ENCODE measurements at places on chromosomes 16 and 17. TPM values are rescaled to one million over a fixed set of nuclear protein-coding genes. Genes with fewer than 3 reads are reported as not detected.

GRCh38 chr17:58631523-58632323 is 60.1 kb downstream of the TEX14 start:
- DNase-seq, result peak; percentile 94

KRT25 gene
- total RNA-seq, result not detected

DNA sequence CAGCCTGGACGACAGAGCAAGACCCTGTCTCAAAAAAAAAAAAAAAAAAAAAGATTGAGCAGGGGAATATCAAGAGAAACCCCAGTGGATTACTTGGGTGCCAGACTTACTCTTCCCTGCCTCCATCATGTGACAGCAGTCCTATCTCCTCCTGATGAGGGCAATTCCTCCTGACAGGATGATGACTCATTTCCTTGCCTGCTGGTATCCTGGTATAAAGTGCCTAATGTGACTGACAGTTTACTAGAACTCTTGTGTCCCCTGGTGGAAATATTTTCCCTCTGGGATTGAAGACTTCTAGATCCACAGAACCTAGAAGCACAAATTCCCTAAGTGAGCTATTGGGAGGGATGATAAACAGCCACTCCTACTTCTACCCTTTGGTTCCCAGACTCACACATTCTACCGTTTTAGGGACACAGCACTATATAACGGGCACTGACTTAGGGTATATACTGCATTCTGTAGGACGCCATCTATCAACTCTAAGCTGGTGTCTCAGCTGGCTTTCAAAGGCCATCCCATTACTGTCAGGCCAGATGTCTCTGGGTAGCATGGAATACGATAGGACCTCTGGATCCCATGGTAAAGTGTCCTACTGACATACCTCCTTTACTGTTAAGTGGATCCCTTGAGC is 114.6 kb upstream of the MED13 start:
- DNase-seq, result no peak

PRR35 gene
- total RNA-seq, result not detected

CES3 gene
- total RNA-seq, result 0.71 TPM

DNA sequence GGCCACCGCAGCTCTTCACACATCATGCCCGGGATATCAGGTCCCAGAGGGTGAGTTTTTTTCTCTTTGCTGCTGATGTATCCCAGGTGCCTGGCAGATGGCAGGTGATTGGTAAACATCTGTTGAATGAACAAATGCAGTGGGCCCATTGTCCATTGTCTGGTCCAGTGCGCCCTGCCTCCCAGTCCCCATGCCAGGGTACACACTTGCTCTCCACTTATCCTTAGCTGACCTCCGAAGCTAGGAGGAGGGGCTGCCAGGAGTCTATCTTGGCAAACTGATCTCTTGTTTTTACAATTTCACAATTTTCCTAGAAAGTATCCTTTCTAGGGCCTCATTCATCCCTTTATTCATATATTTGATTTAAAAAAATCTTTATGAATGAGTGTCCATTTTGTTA is 196.0 kb downstream of the RAB11FIP4 start:
- DNase-seq, result no peak

MYL4 gene
- total RNA-seq, result not detected

DNA sequence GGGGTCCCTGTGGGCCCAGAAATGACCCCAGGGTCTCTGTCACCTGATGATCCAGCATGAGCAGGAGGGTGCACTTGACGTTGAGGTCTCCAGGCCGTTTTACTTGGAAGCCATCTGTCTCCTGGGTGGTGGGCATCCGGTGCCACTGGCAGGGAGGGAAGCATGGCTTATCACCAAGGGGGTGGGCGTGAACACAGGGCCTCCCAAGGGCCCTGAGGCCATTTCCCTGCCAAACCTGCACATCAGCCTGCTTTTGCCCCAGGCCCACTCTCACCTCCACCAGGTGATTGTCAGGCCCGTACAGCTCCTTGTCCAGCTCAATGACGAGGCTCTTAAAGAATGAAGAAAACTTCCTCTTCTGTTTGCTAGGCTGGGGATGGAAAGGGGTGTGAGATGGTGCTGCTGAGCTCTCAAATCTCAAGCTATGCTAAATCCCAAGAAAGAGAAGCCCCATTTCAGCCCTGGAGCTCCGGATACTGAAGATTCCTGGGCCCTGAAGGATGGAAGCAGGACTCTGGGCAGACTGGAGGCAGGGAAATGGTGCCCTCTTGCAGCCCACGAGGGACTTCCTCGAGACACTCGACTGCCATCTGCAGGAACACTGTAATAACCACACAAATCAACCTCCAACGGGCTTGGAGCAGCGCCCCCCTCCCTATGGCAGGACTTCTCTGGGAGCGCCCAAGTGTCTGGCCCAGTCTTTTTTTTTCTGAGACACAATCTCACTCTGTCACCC is 7.1 kb upstream of the FTSJ3 start:
- no peak for DNase-seq

ANKS3 gene
- total RNA-seq, result 8.6 TPM

PROCA1 gene
- total RNA-seq, result 2.8 TPM

CMTM2 gene
- total RNA-seq, result not detected

- DNase-seq, result no peak
Observed at GRCh38 chr17:71809537-71809936, 311.3 kb upstream of the SOX9 start.

- DNase-seq, result peak; percentile 19
Observed at GRCh38 chr17:80703142-80703478, 158.5 kb downstream of the RPTOR start.

DNA sequence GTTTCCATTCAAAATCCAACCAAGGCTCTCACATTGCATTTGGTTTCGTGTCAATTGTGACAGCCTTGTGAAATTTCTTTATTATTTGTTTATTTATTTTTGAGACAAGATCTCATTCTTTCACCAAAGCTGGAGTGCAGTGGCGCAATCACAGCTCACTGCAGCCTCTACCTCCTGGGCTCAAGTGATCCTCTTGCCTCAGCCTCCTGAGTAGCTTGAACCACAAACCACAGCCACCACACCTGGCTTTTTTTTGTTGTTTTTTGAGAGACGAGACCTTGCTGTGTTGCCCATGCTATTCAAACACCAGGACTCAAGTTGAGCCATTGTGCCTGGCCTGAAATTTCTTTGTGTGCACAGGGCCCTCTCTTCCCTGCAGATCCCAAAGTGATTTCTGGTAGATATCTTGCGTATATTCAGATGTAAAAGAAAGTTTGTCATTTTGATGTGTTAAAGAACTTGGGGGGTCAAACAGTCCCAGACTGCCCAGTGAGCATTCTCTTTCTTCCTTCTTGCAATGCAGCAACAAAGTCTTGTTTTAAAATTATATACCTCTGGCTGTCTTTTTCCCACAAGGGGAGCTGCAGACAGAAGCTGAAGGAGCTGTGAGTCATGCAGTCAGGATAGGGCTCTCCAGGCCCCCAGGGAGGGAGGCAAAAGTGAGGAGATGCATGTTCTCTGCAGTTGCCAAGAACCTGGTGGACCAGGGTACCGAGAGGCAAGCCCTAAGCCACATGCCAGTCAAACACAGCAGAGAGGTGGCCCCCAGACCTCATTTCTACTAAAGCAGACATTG is 15.5 kb upstream of the USP22 start:
- no peak for DNase-seq

DNA sequence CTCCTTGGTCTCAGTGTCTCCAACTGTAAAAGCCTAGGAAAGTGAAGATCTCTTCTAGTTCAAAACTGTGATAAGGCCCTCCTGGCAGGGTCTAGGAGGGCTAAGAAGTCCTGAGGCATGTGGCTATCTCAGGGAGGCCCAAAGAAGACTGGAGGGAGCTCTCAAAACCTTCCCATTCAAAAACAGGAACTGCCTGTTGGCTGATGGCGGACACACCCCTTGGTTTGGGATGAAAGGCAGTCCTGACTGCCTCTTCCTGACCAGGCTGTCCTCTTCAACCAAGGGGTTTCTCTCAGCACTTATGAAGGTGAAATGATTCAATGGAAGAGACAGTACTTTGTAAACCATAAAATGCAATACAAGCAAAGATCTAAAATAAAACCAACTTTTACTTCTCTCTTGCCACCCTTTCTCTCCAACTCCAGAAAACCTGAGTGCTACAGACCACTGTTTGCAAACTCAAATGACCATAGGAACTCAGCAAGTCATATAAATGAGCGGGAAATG is 4.7 kb downstream of the ZNF764 start:
- no peak for DNase-seq

GRCh38 chr16:424623-425081 is 797 bp upstream of the RAB11FIP3 start:
- no peak for DNase-seq

- DNase-seq, result no peak
Observed at GRCh38 chr16:2019921-2020831, 591 bp downstream of the NPW start.

GRCh38 chr17:60563743-60564142 is 36.2 kb upstream of the PPM1D start:
- no peak for DNase-seq

GRCh38 chr16:83924686-83925085 is 25.8 kb downstream of the MLYCD start:
- DNase-seq, result no peak

NTN3 gene
- not detected for total RNA-seq

- no peak for DNase-seq
Observed at GRCh38 chr17:82756166-82756565, 4.3 kb downstream of the TBCD start.

- no peak for DNase-seq
Observed at GRCh38 chr16:86768999-86769398, 190.7 kb downstream of the FOXL1 start.

- no peak for DNase-seq
Observed at GRCh38 chr17:62805234-62805633, 2.9 kb downstream of the MARCHF10 start.

CACNG1 gene
- not detected for total RNA-seq

- DNase-seq, result peak; percentile 34
Observed at GRCh38 chr17:49557312-49558024, 18.2 kb upstream of the NXPH3 start.

- DNase-seq, result no peak
Observed at GRCh38 chr17:30232015-30232823, 3.3 kb downstream of the SLC6A4 start.

- no peak for DNase-seq
Observed at GRCh38 chr17:62911114-62911513, 54.9 kb upstream of the TANC2 start.

- DNase-seq, result peak; percentile 77
Observed at GRCh38 chr16:56999409-57000270, 10.3 kb downstream of the NLRC5 start.

DNA sequence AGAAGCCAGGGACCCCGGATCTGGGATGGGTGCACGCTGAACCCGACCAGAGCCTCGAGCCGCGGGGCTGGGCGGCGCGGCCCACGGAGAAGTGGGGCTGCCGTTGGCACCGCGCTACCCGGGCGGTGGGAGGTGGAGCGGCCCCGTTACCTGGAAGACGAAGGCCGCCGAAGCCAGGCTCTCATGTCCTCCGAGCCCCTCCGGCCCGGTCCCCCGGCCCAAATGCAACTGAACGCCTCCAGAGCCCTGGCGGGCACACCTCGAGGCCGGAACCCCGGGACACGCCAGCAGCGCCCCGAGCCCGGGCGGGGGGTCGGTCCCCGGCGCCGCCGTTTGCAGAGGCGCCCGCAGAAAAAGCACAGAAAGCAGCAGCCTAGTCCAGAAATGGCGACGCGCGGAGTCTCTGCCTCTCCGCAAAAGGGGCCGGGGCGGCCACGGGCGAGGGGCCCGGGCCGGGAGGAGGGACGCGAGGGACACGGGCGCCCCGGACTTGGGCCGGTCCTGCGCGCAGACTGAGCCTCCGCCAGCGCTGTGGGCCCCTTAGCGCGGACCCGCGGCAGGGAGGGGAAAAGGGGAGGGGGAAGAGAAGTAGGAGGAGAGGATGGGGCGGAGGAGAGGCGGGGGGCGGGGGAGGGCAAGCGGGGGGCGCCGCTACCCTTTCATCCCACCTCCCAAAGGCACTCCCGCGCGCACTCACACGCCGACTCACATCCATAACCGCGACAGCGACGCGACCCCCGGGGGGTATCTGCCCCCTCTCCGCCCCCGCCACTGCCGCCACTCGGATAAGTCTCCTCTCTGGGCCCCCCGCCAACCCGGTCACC is 1.4 kb downstream of the AXIN2 start:
- peak; percentile 52 for DNase-seq

DNA sequence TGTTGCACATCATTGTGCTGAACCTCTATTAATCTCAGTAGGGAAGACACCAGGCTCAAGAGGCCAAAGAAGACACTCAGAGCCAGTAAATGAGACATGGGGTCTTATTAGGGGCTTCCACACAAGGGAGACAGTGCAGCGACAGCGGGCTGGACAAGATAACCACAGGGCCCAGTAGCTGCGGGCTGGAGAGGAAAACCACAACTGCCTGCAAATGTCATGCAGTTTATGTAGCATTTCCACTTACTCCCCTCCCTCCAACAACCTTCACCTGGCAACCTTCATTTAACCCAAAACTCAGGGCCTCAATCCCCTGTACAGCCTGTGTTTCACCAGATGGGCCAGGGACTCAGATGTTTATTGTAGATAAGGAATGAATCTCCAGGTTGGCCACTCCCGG is 185.6 kb downstream of the UTP18 start:
- no peak for DNase-seq

MED13 gene
- 85.3 TPM for total RNA-seq

GRCh38 chr17:33868899-33869298 is 386.2 kb upstream of the CCL2 start:
- no peak for DNase-seq

DNA sequence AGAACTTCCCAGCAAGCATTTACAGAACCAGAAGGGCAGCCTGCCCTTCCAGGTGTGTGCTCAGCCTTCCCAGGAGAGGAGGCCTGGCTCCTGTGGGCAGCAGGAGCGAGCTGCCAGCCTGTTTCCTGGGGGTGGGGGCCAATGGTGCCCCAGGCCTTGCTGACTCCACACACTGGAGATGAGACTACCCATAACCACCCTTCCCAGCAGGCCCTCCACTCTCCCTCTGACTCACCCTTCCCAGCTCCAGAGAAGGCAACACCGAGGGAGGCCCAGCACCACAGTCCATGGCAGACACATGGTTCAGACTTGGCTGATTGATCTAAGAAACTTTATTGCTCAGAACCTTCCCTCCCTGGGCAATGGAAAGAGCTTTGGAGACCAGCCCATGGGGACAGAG is 1.8 kb upstream of the PRSS53 start:
- DNase-seq, result no peak

GRCh38 chr17:18889658-18890057 is 31.7 kb downstream of the PRPSAP2 start:
- DNase-seq, result no peak

FAM20A gene
- not detected for total RNA-seq

DNA sequence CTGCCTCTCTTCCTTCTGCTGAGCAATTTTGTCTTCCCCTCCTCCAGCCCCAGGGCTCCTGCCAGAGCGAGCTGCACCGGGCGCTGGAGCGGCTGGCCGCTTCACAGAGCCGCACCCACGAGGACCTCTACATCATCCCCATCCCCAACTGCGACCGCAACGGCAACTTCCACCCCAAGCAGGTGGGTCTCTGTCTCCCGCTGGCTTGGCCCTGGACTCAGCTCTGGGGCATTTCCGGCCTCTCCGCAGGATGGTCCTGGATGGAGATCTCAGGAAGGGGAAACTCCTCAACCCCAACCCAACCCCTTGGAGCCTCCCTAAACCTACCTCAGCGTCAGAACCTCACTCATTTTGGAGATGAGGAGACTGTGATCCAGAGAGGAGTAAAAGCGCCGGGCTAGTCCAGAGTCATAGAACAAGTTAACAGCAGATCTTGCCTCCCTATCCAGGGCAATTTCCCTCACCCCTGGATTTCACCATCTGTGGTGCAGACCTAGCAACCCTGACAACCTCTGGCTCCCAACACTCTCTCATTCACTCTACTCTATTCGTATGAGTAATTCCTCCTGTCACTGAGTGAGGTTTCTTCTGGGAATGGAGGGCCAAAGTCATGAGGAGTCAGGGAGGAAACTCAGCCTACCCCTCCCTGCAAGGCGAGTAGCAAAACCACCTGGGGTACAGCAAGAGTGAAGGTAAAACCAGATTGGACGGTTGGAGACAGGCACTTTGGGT is 10.8 kb downstream of the IGFBP4 start:
- DNase-seq, result no peak

Measured in CD8-positive, alpha-beta T cell (primary cell).